ENCODE measurements at places on chromosomes 13 and 19. TPM values are rescaled to one million over a fixed set of nuclear protein-coding genes. Genes with fewer than 3 reads are reported as not detected.

DNA sequence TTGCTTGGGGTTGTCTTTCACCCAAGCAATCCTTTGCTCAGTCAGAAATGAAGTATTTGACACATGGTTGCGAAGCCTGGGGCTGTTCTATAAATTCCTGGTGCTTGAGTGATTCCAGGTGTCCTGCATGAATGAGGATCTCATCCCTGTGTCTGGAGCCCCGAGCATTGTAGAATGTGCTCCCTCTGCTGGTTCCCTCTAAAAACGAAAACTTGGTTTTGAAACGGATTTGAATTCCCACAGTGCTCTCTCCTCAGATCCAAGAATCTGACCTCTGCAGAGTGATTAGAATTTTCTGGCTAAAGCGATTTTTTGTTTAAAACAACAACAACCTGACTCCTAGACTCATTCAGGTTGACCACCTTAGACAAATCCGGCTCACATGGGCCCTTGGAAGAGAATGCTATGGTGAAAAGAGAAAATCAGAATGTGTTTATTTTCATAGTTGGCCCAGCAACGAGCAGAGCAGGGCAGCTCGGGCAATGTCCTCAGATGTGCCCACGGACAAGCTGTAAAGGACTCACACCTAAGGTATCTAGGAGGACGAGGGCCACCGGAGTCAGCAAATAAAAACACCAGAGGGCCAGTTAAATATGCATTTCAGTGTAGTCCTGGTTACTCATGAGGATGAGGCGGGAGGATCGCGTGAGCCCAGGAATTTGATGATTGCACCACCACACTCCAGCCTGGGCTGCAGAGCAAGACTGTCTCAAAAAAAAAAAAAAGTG is 8.7 kb upstream of the ATP12A start:
- no peak for DNase-seq

DNA sequence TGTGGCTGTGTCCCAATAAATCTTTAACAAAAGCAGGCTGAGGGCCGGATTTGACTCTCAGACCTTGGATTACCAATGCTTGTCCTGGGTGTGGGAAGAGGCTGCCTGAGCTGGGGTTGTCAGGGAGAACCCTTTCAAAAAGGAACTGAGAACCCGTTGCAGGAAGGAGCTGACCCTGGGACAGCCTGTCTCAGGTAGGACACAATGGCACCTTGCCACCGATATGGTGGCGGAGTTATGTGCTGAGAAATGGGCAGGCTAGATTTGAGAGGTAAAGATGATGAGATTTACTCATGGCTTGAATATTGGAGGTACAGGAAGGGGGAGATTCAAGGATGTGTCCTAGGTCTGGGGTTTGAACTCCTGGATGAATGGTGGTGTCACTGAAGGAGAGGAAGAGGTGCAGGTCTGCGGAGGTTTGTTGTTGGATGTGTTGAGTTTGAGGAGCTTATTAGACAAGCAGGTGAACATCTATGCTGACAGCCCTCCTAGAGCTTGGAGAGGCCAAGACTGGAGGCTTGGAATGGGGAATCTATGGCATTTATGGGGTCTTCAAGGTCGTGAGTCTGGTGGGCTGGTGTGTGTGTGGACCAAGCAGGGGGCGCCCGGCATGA is 7.2 kb downstream of the PLEKHF1 start:
- no peak for DNase-seq

DNA sequence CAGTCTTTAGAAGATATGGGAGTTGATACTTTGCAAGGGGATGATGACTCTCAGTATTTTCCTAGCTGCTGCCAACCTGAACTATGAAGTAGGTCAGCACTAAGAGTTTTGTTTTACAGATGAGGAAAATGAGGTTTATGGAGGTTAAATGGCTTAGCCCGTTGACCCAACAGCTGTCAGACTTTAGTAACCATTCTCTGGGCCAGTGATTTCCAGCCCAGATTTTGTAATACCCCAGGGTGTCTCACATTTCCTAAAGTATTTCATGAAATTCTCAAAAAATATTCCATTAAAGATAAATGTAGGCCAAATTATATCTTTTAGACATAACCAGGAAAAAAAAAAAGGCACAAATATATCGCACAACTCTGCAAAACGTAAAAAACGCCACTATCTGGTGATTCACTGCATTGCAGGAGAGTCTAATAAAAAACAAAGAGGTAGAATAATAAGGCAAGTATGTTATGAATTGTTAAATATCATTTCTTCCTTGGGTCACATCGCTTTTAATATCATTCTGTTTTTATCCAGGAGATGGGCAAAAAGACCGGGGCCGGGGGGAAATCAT is 112.5 kb downstream of the DACH1 start:
- DNase-seq, result no peak

The IL12RB1 gene
- 5.4 TPM for total RNA-seq

All from thoracic aorta (tissue), 2 donors.